ENCODE measurements at places on chromosomes 6 and 20.

- no peak for DNase-seq
Measured at GRCh38 chr20:3839328-3839727, 7.3 kb upstream of the MAVS start.

GRCh38 chr6:166697113-166697512, 70.1 kb upstream of the RPS6KA2 start:
- no peak for DNase-seq

DNA sequence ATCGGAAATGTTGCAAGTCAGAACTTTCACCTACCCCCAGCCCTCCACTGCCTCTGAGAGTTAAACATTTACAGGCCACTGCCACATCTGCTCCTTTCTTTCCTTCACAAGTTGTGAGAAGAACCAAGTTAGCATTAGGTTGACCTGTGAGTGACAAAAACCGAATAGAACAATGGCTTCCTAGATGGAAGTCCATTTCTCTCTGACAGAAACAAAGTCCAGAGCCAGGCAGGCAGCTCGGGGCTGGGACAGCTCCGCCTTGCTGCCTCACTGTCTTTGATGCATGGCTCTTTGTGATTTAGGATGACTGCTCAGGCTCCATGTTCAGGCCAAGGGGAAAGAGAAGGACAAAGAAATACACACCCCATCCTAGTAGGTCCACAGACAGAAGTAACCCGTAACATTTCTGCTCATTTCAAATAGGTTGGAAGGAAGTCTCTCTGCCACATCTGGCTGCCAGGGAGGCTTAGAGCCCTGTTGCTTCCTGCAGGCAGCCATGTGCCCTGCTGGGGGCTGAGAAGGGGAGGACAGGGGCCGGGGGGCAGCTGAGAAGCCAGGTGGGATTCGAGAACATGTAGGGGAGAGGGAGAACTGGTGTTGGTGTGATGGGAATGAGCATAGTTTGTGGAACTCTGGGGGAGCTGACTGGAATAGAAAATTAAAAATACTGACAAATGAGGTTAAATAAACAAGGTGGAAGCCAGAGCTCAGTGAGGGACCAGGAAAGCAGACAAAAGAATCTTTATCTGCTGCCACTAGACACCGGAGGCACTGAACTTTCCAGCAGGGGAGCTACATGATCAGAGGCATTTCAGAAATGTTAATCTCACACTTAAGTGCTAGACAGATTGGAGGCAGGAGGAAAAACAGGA, 19.5 kb upstream of the IER3 start:
- DNase-seq = no peak

DNA sequence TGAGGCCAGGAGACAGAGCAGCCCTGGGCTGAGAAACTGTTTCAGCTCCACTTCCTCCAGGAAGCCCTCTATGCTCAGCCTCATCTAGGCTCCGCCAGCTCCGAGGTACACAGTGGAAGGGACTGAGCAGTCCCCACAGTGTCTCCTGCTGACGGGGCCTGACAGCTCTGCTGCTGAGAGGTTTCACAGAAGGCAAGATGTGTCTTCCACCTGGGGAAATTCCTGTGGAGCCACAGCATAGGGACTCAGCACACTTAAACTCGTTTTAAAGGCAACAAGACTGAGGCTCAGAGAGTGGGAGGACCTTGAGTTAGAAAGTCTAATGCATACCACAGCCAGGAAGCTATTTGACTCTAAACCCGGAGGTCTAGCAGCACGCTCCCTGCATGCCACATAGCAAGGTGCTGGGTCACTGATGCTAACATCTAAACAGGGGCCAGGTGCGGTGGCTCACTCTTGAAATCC, 6.8 kb downstream of the ADA start:
- no peak for DNase-seq

DNA sequence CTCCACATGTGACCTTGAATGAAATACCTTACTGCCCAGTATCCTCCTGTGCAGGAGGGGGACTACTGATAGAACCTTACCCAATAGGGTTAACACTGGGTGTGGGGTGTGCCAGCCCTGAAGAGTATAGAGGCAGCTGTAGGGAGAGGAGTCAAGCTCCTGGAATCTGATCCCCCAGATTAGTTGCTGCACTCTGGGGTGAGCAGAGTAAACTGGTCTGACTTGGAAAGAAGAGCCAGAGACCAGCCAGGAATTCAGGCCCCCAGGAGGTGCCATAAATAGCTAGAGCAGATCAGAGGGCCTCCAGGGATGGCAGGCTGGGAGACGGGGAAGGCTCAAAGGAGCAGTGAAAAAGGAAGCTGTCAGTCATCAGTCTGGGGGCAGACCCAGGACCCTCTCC, 3.5 kb upstream of the APOBEC2 start:
- no peak for DNase-seq

GRCh38 chr6:63584566-63584965, 12.3 kb downstream of the LOC128125822 start:
- no peak for DNase-seq

- DNase-seq = no peak
Measured at GRCh38 chr6:144944106-144944505, 659.0 kb downstream of the UTRN start.

Measured in activated T-cell treated with anti-CD3 and anti-CD28 coated beads for 1 hour (primary cell).